ENCODE measurements at places on chromosomes 3 and 15.

GRCh38 chr3:21326704-21327475 lies 424.1 kb downstream of the ZNF385D start:
- ATAC-seq, result no peak

DNA sequence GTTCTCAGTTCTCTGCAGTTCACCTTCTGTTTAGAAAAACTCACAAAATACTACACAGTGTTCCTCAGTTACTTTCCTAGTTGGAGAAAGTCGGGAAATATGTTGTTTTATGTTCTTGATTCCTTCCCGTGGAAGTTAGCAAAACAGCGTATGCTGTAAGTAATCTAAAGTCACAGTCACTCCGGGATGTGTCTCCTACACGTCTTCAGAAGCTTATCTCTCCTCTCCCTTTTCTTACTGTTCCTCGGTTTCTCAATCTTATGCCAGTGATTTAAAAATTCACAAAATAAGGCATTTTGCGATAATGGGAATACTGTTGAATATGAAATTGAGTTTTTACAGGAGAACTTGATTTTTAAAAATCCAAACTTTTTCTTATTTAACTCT lies 1.7 kb downstream of the HEG1 start:
- ATAC-seq, result no peak

GRCh38 chr3:13168391-13168790 lies 95.2 kb upstream of the IQSEC1 start:
- ATAC-seq, result no peak

GRCh38 chr15:91694131-91694830 lies 159.2 kb upstream of the SLCO3A1 start:
- ATAC-seq, result no peak

- ATAC-seq, result no peak
Measured at GRCh38 chr3:114644367-114644766, 350.5 kb downstream of the TIGIT start.

GRCh38 chr3:20798666-20799065 lies 612.7 kb upstream of the SGO1 start:
- no peak for ATAC-seq

Measured in activated T-helper 17 cell treated with anti-CD3 and anti-CD28 coated beads, Interleukin-2, amount 50 U/mL, for 72 hours (primary cell).